Activated CD8-positive, alpha-beta memory T cell treated with anti-CD3 and anti-CD28 coated beads for 24 hours (primary cell): ENCODE measurements at places on chromosomes 3 and 15.

DNA sequence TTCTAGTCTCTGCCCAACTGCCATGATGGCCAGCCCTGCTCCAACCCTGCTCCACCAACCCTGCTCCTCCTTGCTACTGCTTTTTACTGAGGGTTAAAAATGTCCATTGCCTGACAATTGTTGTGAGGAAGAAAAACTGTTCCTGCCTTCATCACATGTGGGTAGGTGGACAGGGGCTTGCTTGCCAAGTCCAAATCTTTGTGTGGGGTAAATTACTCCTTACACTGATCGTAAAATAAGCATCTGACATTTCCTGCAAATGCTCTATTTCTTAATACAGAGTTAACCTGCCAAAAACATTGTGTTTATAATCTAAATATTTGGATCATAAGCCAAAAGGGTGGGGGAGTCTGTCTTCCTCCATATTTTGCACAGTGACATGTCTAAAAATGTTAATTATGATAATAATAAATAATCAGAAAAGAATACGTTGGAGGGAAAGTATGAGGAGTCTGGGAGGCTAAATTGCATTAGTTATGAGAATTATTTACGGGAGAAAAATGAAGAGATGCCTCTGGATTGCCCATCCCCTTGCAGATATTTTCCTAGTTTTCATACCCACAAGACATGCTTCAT is 242.5 kb upstream of the TBL1XR1 start:
- DNase-seq = no peak

DNA sequence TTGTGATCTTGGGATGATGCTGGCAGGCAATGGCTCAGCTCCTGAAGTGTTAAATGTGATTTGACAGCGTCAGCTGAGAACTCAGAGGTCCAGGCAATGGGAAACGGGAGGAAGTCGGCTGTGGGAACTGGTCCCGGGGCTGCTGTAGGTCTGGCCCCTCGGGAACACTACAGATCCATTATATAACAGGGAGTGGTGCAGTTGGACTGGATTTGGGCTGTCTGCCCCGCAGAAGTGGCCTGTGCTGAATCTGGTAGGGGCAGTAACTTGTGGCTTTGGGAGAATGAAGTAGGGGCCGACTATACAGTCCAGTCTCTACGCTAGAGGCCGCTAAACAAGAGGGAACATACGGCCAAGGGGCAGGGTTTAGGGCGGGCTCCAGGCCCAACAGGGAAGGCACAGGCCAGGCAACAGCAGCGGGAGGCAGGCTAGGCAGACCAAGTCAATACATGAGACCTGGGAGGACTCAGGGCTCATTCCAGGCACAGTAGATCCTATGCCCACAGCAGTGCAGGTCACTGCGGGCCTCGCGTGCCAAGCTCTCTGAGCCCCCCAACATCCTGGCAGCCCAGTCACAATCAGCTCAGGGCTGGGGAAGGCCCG is 20.3 kb upstream of the IL16 start:
- DNase-seq = no peak

DNA sequence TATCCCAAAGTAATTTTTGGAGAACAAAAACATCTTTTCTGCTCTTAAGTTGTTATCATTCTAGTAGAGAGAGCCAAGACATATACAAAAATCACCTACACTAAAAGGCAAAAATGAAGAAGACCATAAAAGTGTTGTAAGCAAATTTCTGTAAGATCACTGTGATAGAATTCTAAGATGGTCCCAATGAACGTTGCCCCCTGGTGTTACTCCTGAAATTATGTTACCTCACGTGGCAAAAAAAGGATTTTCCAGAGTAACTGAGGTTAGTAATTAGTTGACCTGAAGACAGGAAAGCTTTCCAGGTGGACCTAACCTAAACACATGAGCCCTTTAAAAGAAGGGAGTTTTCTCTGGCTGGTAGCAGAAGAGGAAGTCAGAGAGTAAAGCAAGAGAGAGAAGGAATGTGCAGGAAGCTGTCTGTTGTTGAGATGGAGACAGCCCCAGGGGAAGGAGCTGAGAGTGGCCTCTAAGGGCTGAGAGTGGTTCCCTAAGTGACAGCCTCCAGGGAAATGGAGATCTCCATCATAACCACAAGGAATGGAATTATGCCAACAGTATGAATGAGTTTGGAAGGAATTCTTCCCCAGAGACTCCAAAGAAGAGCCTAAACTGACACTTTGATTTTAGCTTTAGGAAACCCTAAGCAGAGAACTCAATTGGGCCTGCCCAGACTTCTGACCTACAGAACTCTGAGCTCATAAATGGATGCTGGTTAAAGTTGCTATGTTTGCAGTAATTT is 205.9 kb downstream of the CD47 start:
- no peak for DNase-seq

DNA sequence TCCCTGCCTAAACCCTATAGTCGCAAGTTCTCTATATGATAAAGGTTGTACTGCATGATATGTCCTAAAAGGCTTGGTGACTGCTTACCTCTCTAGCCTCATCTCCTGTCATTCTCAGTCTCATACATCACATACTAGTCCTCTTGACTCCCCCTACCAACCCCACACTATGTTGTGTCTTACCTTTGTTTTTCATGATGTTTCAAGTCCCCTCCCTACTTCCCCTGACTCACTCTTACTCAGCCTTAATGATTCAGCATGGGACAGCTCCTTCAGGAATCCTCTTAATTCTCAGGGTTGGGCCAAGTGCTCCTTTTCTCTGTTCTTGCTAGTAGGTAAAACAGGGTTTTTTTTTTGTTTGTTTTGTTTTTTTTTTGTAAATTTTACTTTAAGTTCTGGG is 49.6 kb downstream of the SLMAP start:
- DNase-seq = no peak

GRCh38 chr15:60647246-60647645 is 168.3 kb upstream of the ICE2 start:
- DNase-seq = no peak

DNA sequence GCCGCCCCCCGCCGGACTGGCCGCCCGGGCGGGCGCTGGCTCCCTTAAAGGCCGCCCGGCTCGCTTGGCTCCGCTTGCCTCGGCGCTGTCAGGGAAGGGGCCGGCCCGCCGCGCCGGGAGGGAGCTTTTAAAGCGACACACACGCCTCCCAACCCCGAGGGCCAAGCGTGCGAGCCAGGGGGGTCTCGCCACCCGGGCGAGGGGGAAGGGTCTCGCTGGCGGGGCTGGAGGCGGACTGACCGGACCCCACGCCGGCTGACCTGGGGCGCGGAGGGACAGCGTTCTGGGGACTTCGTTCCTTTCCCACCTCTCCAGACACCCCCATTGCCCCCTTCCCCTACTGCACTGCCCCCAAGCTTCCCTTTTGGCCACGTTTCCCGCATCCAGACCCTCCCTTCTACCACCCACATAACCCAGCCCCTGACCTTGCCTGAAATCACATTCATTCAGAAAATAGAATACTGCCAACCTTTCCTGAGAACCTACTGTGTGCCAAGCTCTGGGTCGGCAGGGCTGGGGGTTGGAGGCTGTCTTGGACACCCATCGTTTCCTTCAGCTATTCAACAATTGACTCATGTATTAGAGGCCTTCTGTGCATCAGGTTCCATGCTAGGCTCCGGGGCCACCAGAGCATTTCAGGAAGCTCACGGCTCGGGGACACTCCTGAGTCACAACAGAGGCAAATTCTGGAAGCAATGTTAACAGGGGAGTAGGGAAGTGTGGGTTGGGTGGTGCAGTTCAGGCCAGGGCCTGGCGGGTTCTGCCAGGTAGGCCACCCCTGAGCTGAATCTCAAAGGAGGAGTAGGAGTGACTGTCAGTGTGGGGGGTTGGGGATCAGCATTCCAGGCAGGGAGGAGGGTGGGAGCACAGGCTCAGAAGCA is at the start of gene INSYN1:
Gene INSYN1 (minus strand): TSS at position 102 of the 881 bp plus-strand sequence. CDS start 2,221 bp downstream, outside the sequence.
- DNase-seq = no peak

DNA sequence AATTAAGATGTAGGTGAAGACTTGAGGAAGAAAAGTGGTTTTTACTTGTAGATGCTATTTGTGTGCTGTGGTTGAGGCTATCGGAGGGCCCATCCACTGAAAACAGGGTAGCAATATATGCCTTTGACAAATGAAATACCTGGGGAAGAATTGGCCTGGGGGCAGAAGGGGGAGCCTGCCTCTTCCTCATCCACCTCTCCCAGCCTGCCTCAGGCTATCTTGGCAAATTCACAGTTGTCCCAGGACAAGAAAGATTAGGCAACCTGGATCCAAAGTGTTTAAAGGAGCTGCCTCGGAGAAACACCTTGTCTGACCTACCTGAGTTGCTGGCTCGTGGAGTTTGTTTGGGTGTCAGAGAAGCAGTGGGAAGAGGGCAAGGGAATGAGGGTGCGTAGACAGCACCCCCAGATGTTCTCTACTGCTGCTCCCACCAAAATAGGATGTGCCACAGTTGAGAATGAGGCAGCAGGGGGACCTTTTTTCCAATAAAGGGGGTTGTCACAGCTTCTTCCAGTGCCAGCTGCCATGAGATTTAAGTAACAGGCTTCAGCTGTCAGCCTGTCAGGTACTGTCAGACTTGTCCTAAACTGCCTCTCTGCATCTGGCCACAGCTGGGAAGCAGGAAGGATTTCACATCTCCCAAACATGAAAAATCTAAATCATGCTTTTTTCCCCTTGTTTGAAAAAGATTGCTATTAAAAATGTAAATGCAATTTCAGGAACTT is 9.2 kb downstream of the PLEKHO2 start:
- DNase-seq = no peak

- DNase-seq = no peak
These were observed 5.3 kb downstream of the EDEM1 start for GRCh38 chr3:5192571-5193365.

DNA sequence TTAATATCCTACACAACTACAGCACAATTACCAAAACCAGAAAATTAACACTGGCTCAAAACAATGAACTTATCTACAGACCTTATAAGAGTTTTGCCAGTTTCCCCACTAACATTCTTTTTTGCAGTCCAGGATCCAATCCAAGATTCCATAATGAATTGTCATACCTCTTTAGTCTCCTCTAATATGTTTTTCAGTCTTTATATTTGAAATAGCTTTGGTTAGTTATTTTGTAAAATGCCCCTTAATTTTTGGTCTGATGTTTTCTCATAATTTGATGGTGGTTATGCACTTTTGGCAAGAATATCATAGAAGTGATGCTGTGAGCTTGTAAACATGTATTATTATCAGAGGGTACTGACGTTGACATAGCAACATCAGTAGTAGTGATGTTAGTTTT is 124.3 kb downstream of the ISL2 start:
- DNase-seq = no peak

DNA sequence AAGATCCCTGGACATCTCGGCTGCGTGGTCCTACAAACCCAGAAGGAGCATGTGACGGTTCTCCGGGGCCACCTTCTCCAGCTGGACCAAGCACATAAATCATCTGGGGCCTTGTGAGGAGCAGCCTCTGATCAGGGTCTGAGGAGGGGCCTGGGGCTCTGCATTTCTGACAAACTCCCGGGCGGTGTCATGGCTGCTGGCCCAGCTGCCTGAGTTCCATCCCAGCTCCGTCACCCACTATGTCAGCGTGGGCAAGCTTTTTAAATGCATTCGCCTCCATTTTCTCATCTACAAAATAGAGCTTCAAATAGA is 126.3 kb upstream of the MEF2A start:
- no peak for DNase-seq

- DNase-seq = no peak
These were observed 26.6 kb upstream of the SLMAP start for GRCh38 chr3:57729334-57730045.

- DNase-seq = no peak
These were observed 36.4 kb downstream of the MECOM start for GRCh38 chr3:169627073-169627472.

DNA sequence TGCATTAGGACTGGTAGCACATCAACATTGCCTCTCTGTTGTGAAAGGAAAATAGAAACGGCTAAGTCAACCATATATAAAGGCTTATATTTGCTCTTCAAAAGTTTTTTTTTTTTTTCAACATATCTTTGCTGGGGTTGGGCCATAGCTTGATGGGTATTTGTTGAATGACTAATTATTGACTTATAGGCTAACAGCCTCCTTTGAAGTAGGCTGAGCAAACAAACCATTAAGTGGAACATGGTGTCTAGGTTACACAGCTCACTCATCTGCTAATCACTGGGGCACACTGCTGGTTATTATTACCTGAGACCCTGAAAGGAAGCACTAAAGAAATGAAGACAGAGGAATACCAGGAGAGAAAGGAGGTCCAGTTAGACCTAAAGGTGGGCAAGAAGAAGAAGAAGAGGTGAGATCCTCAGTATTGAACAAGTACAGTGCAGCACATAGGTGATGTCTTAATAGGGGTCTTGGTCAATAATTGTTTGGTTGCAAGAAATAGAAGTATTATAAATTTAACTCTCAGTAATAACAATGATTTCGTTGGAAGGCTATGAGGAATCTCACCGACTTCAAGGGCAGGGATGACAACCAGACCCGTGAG is 139.4 kb downstream of the RPLP1 start:
- DNase-seq = no peak

- no peak for DNase-seq
These were observed 142.8 kb downstream of the POLR2M start for GRCh38 chr15:57849317-57849716.

GRCh38 chr3:64936556-64936955 is 248.8 kb upstream of the ADAMTS9 start:
- no peak for DNase-seq

DNA sequence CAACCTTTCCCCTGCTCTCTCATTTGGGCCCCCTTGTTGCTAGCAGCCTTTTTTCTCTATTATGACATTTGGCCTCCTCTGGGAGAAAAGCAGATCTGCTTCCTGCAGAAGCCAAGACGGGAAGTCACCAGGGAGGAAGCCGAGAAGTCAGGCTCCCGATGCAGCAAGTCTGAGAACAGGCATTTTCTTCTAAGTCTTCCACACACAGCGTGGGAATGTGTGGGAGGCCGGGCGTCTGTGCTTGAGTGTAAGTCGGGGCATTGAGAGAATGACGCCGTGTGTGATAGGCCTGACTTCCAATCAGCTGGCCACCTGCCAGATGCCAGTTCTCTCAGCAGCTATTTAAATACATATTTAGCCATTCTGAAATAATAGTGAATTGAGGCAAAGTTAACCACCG is 75.8 kb upstream of the FAM98B start:
- no peak for DNase-seq

- no peak for DNase-seq
These were observed 138.5 kb downstream of the ZNF621 start for GRCh38 chr3:40663280-40663679.

GRCh38 chr3:101779822-101780381 is 891 bp downstream of the NXPE3 start:
- no peak for DNase-seq

GRCh38 chr15:58551764-58552504 is 120.1 kb downstream of the LIPC start:
- no peak for DNase-seq

- no peak for DNase-seq
These were observed 155.4 kb upstream of the CCDC54 start for GRCh38 chr3:107221856-107222255.

DNA sequence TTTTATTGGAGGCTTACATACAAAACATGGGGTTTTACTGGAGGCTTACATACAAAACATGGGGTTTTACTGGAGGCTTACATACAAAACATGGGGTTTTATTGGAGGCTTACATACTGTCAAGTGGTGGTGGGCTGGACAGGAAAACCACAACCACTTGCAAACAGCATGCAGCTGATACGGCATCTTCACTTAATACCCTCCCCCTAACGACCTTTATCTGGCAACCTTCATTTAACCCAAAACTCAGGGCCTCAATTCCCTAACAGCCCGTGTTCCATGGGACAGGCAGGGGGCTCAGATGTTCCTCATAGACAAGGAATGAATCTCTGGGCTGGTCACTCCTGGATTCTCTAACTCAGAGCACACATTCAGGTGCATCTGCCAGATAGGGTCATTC is 137.1 kb downstream of the CD47 start:
- no peak for DNase-seq
